NCI-H1694 (cell line): ENCODE measurements at places on chromosomes 3 and 15.

DNA sequence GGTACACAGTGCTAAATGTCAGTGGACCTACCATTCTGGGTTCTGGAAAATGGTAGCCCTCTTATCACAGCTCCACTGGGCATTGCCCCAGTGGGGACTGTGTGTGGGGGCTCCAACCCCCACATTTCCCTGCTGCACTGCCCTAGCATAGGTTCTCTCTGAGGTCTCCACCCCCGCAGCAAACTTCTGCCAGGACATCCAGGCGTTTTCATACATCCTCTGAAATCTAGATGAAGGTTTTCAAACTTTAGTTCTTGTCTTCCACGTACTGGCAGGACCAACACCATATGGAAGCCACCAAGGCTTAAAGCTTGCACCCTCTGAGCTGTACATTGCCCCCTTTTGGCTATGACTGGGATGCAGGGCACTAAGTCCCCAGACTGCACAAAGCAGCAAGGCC is 788.2 kb upstream of the ALCAM start:
- no peak for DNase-seq

DNA sequence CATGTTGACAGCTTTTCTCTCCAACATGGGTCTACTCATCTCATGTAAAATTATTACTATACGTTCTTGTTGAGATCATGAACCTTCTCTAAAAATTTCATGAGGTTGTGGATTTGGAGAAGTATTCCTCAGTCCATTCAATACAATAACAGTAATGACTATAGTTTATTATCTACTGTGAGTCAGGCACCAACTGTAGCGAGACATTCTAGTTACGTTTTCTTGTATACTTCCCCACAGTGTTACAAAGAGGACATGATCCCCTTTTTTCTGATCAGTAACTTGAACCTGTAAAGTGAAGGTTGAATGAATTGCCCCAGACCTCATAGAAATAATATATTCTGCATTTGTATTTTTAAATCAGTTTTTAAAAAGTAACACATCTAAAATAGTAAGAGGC is 76.4 kb downstream of the AKAP13 start:
- DNase-seq = no peak

GRCh38 chr3:14312375-14312774 is 90.0 kb upstream of the SLC6A6 start:
- DNase-seq = no peak

DNA sequence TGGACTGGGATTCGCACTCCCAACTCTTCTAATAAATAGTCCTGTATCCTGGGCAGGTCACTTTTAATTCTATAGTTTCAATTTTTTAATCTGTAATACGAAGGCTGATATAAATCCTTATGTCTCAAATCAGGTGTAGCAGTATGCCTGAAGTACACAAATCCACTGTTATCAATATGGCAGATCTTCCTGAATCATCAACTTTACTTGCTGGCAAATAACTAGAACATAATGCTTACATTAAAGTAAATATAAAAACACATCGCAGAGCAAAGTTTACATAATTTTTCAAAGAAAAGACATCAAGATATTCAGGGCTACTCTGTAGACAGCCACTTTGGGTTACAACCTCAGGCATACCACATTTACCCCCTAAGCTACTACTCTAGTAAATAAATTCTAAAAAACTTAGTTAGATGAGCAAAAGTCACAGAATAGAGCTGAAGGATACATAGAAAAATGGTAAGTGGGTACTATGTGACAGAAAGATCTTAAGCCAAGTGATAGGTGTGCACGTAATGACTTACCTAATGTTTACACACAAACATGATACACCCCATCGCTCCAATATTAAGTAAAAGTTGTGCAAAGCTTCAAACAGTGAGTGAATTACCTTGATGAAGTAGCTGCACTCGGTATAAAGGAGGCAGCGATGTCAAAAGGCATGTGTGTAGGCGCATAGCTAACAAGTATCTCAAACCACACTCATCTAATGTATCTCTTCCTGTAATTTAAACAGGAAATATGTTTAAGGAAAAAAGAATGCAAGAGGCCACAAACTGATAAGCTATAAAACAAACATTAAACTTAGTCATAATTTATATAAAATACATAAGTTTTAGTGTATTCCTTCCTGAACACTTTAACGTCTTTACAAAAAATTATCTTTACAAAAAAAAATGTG is 127.9 kb downstream of the DMXL2 start:
- no peak for DNase-seq

DNA sequence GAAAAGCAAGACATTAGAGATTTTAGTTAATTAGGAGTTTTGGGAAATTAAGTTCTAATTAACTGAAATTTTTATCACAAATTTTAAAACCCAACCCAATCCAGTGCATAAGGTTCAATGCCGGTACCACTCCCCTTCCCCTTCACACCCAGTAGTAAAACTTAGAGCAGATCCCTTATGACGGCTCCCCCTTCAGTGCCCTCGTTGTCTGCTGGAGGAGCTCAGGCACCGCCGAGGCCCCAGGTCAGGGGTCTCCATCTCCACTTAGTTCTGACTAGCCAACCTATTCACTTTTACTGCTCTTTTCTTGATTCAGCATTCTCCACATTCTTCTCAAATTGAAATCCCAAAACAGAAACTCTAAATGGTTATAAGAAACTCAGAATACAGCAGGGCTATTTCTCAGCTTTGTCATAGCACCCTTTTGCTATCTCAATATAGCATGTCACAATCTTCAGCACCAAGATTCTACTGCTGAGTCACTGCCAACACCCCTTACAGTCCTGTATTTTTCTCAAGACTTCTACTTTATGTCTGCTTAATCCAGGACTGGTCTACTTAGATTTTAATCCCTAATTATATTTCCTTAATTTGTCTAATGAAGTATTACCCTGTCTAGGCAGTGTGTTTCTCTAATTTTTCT is 39.8 kb downstream of the TUBGCP4 start:
- DNase-seq = no peak

GRCh38 chr3:194967151-194968117 is 281.8 kb downstream of the FAM43A start:
- DNase-seq = no peak

GRCh38 chr15:98745650-98746374 is 97.5 kb downstream of the IGF1R start:
- no peak for DNase-seq

GRCh38 chr15:31268108-31268501 is 58.5 kb upstream of the KLF13 start:
- DNase-seq = no peak

DNA sequence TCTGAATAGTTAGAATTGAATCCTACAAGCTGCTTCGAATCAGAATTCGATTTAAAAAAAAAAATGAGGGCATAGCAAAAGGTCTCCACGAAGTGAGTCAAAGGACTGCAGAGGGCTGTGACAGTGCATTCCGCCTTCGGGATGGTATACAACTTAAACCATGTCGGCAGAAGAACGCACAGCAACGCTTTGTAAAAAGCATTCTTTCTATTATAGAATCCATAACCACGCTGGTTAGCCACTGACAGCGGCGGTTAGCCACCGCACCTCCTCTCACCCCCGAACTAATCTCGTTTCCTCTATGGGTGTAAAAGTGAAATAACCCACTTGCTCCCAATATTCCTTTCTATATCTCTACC is 664 bp upstream of the PIK3CA start:
- peak; percentile 47 for DNase-seq

DNA sequence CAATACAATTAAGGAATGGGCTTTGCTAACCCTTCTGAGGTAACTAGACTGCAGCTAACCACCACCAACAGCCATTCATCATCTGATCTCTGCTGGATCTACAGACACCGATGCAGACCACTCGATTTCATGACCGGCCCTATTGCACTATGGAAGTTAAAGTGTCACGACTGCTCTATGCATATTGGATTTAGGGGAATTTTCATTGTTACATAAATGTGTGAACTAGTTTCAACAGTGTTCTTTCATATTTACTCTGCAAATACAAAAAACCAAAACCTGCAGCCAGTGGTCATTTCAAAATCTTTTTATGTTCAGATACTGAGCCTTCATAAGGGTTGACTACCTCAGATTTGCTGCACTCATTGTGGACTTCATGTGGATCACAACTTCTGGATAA is 14.5 kb downstream of the CDV3 start:
- DNase-seq = no peak

DNA sequence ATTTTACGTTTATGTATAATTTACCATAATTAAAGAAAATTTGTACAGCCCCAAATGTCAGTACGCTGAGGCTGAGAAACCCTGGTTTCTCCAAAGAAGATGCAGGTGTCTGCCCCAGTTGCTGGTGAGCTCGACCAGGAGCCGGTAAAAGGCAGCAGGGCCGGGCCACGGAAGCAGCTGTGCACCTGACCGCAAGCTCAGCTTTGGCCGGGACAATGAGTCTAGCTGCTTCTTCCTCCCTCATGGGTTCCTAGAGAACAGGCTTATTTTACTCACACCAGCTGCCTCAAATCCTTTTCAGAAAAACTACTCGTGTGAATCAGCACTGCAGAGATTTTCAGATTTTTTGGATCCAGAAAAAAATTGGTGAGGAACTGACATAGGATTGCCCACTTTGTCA is 18.0 kb upstream of the ZXDC start:
- no peak for DNase-seq

- no peak for DNase-seq
Measured at GRCh38 chr15:40737048-40737447, 18.0 kb downstream of the RMDN3 start.

- DNase-seq = no peak
Measured at GRCh38 chr3:105836533-105836932, 32.3 kb downstream of the CBLB start.

DNA sequence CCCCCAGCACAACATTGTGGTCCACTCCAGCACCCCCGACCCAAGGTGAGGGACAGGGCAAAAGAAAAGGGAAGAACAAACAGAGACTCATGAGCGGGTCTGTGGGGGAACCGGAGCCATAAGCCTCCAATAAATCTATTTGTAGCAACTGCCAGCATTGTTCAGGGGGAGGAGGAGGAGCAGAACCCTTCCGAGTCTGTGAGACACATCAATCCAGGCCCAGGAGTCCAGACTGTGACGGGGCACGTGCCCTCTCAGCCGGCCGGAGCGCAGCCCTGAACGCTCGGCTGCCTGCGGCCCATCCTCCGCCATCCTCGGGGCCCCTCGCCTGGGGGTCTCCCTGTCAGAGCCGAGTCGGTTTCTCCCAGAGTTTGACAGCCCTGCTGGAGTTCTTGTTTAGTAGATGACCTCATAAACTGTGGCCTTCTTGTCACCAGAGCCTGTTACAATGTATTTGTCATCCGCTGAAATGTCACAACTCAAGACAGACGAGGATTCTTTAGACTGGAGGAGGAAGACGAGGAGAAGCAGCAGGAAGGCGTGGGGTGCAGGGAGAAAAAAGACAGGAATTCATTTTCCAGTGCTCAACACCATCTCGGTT is 47.9 kb downstream of the TLE3 start:
- no peak for DNase-seq

DNA sequence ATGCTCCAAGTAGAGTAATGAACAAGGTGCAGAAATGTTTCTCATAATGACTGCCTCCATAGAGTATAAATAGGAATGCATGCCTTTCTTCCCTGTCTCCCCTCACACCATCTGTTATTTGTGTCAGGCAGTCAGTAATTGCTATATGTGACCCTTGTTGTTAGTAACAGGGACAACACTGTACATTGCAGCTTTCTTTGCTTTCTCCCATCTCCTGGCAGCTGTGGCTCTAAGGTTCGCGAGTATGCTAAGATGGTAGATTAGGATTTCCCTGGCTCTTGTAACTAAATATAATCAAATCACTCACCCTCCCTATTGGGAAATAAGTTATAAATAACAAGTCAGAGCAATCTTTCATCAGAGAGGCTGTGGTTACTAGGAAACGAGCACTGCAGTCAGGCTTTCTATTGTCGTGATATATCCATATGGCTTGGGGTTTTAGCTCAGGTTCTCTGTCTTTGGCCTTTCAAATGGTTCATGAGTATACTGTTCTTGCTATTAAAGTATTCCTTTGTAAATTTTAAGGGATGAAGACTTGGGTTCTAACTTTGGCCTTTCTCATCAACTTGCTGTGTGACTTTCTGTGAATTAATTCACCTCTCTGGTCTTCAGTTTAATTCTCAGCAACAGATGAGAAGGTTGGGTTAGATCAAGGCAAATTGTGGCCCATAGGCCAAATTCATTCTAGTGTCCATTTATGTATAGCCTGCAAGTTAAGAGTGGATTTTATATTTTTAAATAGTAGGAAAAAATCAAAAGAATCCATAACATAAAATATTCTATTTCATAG is 8.1 kb upstream of the MINDY4B start:
- DNase-seq = peak; percentile 89

DNA sequence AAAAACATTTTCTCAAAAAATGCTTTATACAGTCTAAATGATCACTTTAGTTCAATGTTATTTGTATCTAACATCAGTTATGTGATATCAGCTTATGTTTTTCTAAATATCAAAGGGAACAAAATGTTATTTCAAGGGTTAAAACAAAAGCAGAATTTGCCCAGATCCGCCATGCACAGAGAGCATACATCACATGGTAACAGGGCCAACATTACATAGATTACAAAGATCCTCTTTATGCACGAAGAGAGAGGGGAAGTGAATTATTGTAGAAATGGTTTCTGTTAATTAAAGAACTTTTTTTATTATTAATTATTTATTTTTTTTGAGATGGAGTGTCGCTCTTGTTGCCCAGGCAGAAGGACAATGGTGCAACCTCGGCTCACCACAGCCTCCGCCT is 100.8 kb upstream of the MME start:
- no peak for DNase-seq

DNA sequence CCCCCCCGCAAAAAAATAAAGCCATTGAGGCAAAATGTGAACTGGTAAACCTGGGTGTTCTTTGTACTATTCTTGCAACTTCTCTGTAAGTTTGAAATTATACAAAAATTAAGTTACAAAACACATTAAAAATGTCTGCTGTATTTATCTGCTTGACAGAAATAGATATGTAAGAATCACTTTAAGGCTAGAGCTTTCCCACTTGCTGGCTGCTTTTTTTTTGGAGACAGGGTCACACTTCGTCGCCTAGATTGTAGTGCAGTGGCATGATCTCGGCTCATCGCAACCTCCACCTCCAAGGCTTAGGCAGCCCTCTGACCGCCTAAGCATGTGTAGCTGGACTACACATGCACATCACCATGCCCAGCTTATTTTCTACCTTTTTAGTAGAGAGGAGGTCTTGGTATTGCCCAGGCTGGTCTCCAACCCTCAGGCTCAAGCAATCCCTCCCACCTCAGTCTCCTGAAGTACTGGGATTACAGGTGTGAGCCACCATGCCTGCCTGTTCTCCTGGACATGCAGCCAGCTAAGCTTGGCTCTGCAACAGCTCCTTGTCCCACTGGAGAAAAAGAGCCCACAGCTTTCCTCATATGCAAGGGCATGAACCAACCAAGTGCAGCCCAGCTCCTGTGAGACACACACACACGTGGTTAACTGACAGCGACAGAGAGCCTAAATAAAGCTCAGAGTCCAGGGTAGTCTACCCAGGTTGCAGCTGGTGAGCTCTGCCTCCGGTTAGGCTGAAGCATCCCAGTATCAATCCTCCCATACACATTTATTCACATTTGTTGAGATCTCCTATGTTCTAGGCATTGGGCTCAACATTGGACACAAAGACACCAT is 4.5 kb downstream of the RPS17 start:
- no peak for DNase-seq
